Pancreas (tissue), 10 donors: ENCODE measurements at places on chromosomes 5 and 9. TPM values are rescaled to one million over a fixed set of nuclear protein-coding genes. Genes with fewer than 3 reads are reported as not detected.

DNA sequence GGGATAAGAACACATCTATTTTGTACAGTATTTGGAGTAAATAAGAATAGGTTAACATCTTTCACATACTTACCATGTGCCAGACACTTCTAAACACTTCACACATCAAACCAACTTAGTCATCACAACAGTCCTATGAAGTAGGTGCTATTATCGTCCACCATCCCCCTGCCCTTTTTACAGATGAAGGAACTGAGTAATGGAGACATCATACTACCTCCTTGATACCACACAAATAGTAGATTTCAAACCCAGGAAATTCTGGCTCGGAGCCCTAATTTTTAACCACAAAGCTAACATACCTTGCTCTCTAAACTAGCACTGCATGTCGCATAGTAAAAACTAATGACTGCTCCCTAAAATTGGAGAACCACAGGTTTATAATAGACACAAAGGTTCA is 4.2 kb upstream of the ZNF366 start:
- no peak for DNase-seq
- H3K4me3 ChIP-seq: no peak overlapping the region
- H3K27me3 ChIP-seq: no peaks in the 10 kb centered on the region
- no peaks in the 10 kb centered on the region for H3K4me1 ChIP-seq
- H3K36me3 ChIP-seq: no peaks in the 10 kb centered on the region

GRCh38 chr9:91405343-91406077 is 18.1 kb downstream of the NFIL3 start:
- H3K4me3 ChIP-seq: no peak overlapping the region
- no peaks in the 10 kb centered on the region for H3K36me3 ChIP-seq
- DNase-seq: no peak
- H3K4me1 ChIP-seq: no peaks in the 10 kb centered on the region
- H3K27me3 ChIP-seq: no peaks in the 10 kb centered on the region

GRCh38 chr5:163563112-163563511 is 57.7 kb downstream of the MAT2B start:
- H3K27ac ChIP-seq: no peak overlapping the region
- no peaks in the 10 kb centered on the region for H3K36me3 ChIP-seq
- no peaks in the 10 kb centered on the region for H3K27me3 ChIP-seq
- no peak for DNase-seq
- no peak overlapping the region for H3K4me3 ChIP-seq
- H3K4me1 ChIP-seq: no peaks in the 10 kb centered on the region

- H3K4me3 ChIP-seq: no peak overlapping the region
- no peak overlapping the region for H3K27ac ChIP-seq
- DNase-seq: no peak
- H3K4me1 ChIP-seq: no peaks in the 10 kb centered on the region
- no peaks in the 10 kb centered on the region for H3K36me3 ChIP-seq
- H3K27me3 ChIP-seq: no peaks in the 10 kb centered on the region
Measured at GRCh38 chr5:138712791-138713190, 40.4 kb upstream of the CTNNA1 start.

The C9 gene
- polyA plus RNA-seq: not detected

- DNase-seq: no peak
Measured at GRCh38 chr5:131288328-131288727, 24.5 kb downstream of the CDC42SE2 start.

DNA sequence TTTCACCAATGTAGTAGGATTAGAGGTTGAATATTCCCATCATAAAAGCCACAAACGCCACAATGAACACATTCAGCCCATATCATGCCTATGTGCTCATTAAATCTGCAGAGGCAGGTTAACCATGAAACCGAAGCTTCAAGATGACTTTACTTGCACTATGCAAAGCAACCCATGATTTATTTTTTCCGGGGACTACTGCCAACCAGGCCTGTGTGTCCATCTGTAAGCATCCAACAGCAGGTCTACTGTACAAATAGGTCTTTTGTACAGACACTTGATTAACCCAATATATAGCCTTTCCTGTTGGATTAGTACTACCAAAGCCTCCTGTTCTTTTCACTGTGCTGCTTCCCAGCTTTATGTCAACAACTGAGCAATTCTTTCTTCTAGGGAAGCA is 104.9 kb upstream of the CDH10 start:
- no peak overlapping the region for H3K27ac ChIP-seq
- no peaks in the 10 kb centered on the region for H3K27me3 ChIP-seq
- H3K36me3 ChIP-seq: no peaks in the 10 kb centered on the region
- H3K4me1 ChIP-seq: no peaks in the 10 kb centered on the region
- no peak overlapping the region for H3K4me3 ChIP-seq
